ENCODE measurements at places on chromosomes 4 and X.

DNA sequence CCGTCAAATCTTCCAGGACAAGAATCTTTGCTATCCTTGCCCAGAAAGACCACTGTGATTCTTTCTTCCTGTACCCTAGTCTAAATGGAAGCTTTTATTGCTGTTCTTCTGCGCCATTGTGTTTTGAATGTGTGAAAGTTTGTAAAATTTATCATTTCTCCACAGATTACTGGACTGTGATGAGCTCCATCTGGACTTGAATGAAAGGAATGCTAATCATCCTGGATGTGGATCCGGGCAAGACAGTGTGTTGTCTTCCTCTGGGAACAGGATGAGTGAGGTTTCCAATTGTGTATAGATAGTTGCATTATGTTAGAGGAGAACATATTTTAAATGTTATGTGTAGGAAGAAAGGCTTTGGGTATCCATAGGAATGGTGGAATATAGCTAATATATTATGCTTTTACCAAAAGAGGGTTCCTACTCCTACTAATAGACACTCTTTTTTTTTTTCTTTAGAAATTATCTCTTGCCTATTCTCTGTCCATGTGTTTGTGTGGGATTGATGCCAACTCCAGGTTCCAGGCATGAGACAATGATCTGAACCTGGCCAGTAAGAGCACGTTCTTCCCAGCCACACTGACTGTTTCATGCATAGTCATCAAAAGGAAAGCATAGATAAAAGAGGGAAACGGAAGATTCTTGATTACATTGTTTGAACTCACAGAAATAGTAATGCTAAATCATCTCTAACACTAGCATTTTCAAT lies 803.6 kb upstream of the ADGRL3 start:
- DNase-seq = no peak

DNA sequence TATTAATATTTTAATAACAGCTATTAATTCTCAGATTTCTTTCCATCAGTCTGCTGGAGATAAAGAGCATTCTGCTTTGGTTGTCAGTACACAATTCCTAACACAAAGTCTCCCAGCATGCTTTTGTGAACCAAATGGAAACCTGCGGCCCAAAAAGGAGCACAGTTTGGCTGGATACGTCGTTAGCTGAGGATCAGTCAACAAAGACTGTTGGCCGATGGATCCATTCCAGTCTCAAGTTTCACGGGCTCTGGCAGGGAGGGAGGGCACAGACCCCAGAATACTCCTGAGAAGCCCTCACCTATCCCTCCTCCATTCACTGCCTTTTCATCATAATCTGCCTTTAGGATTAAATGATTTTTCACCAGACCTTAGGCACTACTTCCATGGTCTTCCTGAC lies 26.3 kb upstream of the PRSS48 start:
- no peak for DNase-seq

DNA sequence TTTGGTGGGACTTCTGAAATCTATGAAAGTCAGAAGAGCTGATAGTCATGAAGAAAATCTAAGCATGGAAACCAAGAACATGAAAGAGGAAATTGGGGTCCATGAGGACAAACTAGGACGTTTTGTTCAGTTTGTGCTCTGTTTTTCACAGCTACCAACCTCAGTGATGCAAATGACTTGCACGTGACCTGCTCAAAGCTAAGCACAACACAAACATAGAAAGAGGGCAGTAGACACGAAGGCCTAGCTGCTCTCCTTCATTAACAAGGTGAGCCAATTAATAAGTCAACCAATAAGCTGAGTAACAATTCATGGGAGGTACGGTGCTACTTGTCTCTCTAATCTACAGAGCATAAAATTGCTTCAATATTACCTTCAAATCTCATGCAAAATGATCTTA lies 684.1 kb downstream of the TRAM1L1 start:
- no peak for DNase-seq

DNA sequence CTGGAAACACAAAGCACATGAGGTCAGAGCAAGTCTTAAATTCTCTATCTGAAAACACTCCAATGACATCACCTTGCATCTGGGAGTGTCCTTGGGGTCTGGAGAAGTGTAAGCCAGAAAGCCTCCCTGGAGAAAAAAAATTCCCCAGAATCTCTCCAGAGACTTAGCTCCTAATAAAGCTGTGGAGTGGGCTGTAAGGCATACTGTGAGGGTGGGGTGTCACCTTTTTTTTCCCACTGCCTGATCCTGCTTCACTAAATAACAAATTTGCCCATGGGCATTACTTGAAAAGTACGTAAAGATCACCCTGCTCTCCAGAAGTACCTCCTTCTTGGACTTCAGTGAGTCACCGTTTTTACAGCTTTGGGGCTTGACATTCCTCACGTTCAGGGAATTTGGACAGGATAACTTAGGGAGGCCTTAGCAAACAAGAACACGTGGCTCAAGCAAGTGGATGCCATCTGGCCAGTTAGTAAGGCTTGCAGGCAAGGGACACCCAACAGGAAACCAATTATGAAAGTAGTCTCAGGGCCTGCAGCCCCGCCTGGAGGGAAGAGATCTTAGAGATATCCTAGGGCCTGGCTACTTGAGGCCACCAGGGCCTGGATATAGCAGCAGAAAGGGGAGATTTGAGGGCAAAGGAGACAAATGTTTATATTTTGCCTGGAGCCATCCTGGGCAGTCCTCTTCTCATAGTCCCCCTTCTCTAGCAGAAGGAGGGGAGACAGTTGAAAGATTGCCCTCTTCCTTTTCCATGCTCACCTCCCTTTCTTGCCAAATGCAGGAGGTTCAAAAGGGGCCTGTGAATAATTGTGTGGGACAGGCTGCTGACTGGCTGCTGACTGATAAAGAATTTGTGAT lies 60.1 kb upstream of the PLAC1 start:
- DNase-seq = no peak

GRCh38 chr4:848803-849477 lies 23.0 kb upstream of the CPLX1 start:
- no peak for DNase-seq

All from vagina (tissue), 2 donors.